Stimulated activated CD8-positive, alpha-beta memory T cell treated with anti-CD3 and anti-CD28 coated beads, Interleukin-12 subunit alpha, Interleukin-12 subunit beta, amount 100 ng/mL, for 1 hour (primary cell): ENCODE measurements at places on chromosomes 16 and 17.

DNA sequence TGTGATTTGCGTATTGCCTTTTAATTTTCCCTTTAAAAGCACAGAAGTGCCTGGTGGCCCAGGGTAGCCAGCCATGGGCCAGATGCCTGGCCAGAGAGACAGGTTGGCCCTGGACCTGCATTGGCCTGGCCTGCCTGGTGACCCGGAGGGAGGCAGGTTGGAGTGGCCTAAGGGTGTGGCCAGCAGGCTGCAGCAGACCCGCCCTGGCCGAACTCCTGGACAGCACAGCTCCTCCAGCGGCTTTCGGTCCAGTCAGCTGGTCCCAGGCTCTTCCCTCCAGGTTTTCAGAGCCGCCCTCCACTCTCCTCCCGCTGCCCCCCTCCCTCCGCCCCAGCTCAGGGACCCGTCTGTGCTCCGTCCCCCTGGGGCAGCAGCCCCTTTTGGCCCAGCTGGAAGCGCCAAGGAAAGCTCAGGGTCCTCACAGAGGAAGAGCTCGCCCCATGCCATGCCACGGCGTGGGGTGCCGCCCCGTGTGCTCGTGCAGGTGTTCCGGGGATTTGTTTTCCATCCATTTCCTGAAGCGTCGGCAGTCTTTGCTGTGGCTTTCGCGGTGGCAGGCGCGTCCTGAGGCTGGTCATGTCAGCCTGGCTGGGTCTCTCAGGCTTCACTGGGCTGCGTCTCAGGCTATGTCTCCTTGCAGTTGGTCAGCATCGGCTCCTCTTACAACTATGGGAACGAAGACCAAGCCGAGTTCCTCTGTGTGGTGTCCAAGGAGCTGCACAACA is 18.1 kb downstream of the PRSS27 start:
- DNase-seq, result no peak

- no peak for DNase-seq
These were observed 80.2 kb downstream of the RPTOR start for GRCh38 chr17:80624864-80625263.

DNA sequence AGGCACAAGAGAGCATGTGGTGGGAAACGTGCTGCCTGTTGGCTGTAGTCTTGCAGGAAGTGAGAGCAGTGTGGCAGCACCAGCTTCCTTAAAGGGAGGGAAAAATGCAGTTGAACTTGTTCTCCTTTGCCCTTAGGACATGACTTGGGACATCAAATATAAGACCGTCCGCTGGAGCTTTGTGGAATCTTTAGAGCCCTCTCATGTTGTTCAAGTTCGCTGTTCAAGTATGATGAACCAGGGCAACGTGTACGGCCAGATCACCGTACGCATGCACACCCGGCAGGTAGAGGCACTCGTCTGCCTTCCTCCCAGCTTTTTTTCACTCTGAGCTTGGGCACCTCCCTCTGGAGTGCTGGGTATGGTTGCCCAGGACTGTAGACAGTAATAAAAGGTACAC is 23.3 kb downstream of the GPR179 start:
- DNase-seq, result no peak

DNA sequence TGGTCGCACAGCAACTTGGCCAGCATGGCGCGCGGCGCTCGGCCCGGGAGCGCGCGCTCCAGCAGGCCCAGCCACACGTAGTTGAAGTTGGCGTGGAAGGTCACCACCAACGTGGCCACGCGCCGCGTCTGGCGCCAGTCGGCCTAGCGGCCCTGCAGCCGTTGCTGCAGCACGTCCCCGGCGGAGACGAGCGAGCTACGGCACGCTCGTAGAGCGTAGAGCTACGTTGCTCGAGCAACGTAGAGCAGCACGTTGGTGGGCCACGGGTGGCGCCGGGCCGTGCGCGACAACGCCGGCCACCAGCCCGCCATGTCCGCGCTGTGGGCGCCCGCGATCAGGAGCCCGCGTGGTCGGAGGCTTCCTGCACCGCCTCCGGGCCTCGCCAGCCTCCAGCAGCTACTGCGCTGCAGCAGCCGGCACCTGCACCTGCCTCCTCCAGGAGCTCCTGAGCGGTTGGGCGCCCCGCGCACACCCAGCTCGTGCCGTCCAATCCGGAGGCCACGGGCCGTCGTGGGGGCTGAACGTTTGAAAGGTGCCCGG is 13.4 kb upstream of the SULT1A1 start:
- DNase-seq, result peak; percentile 20

GRCh38 chr16:72917051-72917450 is 130.9 kb downstream of the ZFHX3 start:
- DNase-seq, result no peak

GRCh38 chr17:82518826-82519810 is at the start of gene FOXK2:
TSS of gene FOXK2 (plus strand) at chr17:82519732. CDS start at chr17:82519889, 157 bp downstream.
- peak; percentile 79 for DNase-seq

- no peak for DNase-seq
These were observed 214.4 kb downstream of the C16orf78 start for GRCh38 chr16:49588026-49588425.

GRCh38 chr16:51549836-51550235 is 398.8 kb upstream of the SALL1 start:
- DNase-seq, result no peak

DNA sequence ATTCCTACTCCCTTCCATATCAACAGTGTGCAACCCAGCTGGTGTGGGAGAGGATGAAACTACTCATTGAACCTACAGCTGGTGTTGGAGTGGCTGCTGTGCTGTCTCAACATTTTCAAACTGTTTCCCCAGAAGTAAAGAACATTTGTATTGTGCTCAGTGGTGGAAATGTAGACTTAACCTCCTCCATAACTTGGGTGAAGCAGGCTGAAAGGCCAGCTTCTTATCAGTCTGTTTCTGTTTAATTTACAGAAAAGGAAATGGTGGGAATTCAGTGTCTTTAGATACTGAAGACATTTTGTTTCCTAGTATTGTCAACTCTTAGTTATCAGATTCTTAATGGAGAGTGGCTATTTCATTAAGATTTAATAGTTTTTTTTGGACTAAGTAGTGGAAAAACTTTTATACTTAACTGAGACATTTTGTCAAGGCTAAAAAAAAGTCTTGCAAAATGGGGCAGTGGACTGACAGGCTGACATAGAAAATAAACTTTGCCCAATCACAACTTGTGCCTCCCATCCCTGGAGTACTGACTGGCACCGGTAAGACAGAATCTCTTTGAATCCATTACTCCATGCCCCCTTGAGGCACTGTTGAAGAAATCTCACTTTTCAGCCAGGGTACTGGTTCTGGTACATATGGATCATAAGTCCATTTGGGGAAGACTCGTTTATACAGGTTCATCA is 12.5 kb downstream of the TSR1 start:
- no peak for DNase-seq

GRCh38 chr17:28227316-28228108 is 91.5 kb upstream of the TMEM97 start:
- DNase-seq, result no peak

DNA sequence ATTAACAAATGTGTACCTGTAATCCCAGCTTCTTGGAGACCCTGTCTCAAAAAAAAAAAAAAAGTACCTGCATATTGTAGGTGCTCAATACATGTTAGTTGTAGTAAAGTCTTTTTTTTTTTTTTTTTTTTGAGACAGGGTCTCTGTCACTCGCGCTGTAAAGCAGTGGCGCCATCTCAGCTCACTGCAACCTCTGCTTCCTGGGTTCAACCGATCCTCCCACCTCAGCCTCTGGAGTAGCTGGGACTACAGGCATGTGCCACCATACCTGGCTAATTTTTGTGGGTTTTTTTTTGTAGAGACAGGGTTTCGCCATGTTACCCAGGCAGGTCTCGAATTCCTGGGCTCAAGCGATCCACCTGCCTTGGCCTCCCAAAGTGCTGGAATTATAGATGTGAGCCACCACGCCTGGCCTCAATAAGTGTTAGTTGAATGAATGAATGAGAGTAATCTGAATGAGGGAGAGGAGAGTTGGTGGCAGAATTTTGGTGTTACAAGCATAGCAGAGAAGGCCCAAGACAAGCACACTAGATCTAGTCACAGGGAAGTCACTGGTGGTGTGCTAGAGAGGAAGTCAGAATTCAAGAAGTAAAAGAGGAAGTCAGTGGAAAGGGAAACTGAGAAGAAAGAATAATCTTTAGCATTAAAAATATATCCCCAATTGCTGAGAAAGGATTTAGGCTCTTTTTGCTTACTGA is 9.4 kb upstream of the MYL4 start:
- DNase-seq, result no peak

GRCh38 chr17:56185491-56186221 is 32.4 kb downstream of the ANKFN1 start:
- DNase-seq, result no peak

GRCh38 chr16:51759329-51759728 is 608.3 kb upstream of the SALL1 start:
- no peak for DNase-seq

DNA sequence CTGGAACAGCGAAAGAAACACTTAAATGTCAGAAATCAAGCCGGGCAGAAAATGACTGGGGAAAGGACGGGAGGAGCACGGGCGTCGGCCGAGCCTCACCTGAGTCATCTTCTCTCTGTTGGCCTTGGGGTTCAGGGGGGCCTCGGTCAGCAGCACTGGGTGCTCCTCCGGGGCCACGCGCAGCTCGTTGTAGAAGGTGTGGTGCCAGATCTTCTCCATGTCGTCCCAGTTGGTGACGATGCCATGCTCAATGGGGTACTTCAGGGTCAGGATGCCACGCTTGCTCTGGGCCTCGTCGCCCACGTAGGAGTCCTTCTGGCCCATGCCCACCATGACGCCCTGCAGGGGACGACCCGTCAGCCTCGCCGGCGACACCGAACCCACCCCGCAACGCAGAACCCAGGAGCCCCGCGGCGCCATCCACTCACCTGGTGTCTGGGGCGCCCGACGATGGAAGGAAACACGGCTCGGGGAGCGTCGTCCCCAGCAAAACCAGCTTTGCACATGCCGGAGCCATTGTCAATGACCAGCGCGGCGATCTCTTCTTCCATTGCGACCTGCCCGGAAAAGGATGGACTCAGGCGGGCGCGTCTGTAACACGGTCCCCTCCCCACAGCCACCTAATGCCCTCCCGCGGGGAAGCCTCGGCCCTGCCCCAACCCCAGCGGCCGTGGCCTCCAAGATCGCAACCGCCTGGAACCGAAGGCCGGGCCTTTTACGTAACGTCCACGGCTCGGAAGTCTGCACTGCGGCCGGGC is 616 bp downstream of the ACTG1 start:
- DNase-seq, result peak; percentile 39

DNA sequence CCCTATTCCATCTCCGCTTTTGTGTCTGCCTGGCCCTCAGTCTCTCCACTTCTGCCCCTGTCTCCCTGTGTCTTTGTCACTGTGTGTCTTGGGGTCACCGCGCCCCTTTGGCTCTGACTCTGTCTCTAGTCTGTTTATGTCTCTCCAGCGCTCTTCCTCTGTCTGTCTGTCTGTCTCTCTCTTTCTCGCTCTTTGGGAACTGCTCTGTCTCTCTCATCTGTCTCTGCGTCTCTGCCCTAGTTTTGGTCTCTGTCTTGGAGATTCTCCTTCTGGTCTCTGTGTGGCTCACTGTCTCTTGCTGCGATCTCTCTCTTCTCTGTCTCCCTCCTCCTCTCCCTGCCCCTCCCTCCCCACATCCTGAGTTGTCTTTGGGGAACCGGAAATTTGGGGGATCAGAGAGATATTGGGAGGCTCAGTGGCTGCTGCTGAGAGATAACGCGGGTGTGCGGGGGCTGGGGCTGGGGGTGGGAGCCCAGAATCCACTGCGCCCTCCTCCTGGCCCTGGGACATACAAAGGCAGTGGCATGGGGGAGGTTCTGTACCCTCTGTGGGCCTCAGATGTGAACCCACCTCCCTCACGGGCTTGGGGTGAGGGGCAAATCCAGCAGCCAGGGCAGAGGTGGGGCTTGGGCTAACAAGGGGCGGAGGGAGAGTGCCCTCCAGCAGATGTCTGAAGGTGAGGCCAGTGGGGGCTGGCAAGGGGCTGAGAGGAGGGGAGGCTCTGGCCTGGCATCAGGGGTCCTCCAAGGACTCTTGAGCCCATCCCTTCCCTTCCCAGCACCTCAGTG is 24.4 kb downstream of the LAT start:
- no peak for DNase-seq

DNA sequence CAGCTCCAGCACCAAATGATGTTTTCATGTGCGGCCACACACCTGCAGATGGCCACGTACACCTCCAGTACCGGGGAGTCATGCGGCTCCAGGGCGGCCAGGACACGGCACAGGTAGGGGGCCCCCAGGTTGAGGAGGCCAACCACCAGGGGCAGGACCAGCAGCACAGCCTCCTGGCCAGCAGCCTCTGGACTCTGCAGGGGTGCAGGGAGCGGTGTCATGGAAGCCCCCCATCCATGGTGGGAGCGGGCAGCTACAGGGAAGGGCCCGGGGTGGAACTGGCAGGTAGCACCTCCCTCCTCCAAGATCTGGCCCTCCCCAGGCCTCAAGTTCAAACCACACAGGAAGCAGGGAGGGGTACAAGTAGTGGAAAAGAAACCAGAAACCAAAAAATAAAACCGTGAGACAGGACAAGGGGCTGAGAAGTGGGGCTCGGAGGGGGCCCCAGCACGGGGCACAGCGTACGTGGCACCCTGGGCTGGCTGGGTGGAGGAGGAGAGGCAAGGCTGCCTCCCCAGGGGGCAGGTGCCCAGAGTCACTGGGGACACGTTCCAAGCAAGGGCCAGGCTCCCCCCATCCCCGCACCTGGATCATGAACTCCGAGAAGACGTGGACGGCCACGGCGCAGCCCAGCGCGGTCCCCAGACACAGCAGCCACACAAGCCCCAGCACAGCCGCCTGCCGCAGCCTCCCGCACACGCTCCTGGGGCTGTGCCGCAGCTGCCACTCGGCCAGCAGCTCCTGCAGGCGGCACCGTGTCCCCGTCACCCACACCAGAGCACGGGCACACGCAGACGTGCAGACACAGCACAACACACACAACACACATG is 7.4 kb downstream of the TMC6 start:
- no peak for DNase-seq

DNA sequence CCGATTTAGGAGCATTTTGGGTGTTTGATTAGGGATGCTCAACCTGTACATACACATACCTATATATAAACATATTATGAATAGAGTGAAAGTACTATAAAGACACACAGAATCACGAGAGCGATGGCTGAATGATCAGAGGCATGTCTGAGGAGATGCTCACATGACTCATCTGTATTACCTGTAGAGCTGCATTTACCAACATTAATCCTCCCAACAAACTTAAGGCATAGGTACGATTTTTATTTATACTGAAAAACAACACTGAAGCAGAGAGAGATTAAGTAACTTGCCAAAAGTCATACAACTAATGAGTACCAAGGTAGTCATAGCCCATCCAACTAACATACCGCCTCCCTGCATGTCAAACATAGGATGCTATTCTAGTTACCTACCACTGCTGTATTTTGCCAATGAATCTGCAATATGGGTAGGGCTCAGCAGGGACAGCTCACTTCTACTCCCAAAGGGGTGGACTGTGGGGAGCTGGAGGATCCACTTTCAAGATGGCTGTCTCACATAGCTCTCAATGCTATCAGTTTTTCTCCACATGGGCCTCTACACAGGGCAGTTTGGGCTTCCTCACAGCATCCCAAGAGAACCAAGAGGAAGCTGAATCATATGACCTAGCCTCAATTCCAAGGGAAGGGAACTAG is 7.3 kb downstream of the CYB5D1 start:
- no peak for DNase-seq

- no peak for DNase-seq
These were observed 13.6 kb downstream of the UBFD1 start for GRCh38 chr16:23570992-23571632.
